ENCODE measurements at places on chromosomes 3 and 15.

DNA sequence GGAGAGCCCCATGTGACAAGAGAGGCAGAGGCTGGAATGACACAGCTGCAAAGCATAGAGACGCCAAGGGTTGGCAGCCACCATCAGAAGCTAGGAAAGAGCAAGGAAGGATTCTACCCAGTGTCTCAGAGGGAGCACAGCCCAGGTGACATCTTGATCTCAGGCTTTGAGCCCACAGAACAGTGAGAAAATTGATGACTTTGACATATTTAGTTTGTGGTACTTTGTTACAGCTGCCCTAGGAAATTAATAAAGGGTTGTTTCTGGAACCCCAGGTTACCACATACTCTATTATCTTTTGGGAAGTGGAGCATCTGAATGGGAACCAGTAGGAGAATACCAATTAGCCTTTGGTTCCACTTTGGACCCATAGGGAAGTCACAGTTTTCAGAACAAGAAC lies 231.7 kb downstream of the ZNF621 start:
- DNase-seq, result no peak

DNA sequence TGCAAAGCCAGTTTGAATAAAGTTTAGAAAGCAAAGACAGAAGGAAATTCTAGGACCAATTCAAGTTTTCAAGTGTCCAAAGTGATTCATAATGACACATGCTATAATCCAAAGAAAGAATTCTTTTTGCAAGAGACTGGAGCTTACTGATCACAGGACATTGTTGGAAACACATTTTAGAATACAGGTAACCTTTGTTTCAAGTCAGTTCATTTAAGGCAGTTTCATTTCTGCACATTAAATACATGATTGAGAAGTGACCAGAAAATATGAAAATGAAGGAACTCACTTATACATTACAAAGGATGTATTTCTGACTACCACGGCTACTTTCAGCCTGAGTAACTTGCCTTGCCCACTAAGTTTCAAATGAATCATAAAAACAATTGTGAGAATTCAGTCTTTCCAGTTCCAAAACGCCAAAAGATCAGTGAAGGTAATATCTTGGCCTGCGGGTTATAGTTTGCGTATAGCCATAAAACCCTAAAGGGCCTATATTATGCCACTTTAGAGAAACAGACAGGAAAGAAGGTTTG lies 48.7 kb downstream of the PRICKLE2 start:
- DNase-seq, result no peak

DNA sequence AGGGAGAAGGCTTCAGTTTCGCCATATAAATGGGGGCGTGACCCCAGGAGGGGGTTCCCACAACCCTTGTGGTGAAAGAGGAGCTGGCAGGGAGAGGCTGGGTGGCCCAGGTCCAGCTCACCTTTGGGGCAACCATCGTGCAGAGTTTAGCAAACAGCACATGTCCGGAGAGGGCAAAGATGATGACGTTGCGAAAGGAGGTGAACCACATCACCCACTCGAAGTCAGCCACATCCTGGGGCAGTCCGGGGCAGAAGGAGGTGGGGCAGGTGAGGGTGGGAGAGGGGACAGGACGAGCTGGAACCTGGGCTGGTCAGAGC lies 3.7 kb downstream of the HHATL start:
- no peak for DNase-seq

DNA sequence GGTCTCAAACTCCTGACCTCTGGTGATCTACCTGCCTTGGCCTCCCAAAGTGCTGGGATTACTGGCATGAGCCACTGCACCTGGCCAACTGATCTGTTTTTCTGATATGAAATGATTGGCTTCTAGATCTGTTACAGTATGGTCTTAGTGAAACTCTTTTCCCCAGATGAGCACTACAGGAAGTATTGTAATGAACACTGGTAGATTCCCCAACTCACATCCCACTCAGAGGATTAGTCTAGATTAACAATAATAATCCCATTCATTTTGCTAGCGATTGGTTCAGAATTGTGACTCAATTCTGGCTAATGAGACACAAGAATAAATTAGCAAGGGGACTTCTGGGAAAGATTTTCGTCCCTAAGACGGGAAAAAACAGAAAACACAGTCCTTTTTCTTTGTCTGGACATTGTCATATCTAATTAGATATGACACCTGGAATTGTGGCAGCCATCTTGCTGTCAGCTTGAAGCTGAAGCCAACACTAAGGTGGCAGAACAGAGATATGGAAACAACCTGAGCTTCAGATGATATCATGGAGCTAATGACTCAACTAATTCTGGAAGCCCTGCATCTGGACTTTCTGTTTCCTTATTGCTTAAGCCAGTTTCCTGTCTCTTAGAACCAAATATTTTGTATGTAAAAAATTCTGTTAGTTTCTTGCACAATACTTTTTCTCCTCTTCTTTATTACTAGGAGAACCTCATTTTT lies 17.4 kb upstream of the NPTN start:
- DNase-seq, result no peak

GRCh38 chr3:193465992-193466608 lies 87.5 kb upstream of the ATP13A5 start:
- no peak for DNase-seq

GRCh38 chr3:141459008-141459407 lies 27.8 kb upstream of the RASA2 start:
- no peak for DNase-seq

DNA sequence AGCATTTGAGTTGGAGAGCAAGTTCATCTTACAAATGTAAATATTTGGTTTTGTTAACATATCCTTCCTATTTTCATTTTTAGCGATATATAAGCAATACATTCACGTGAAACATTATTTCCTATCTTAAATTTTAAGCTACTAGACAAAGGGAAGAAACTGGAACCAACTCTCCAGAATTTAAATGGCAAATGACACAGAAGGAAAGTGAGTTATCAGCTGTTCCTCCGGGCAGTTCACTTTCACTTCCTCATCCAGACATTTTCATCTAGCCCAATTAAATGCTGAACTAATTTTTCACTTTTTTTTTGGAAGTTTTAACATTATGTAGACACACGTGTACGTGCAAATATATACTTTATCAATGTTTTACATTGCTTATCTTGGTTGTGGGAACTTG lies 58.7 kb downstream of the MORC1 start:
- DNase-seq, result no peak

DNA sequence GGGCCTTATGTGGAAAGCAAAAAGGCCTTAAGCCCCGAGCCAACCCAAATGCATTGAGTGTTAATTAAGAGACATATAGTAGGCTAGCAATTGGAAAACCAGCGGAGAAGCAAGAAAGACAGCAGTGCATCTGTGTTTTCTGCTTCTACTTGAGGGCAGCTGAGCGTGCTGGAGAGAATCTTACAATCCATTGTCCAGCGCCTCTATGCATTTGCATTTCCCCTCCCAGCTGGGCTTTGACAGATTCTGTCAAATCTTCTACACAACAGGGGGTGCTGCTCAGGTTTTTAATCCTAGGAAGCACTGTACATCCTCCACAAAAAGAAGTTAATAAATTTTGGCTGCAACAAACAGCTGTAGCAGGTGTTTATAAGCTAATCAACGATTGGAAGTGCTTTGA lies 23.9 kb downstream of the SSR3 start:
- DNase-seq, result no peak

- DNase-seq, result no peak
Observed at GRCh38 chr15:70210528-70210927, 112.8 kb upstream of the TLE3 start.

- no peak for DNase-seq
Observed at GRCh38 chr15:86872782-86873181, 793.1 kb downstream of the AGBL1 start.
